ENCODE measurements at places on chromosomes 5 and 9.

- DNase-seq: no peak
Measured at GRCh38 chr9:38318759-38319495, 73.6 kb upstream of the ALDH1B1 start.

GRCh38 chr5:179804555-179804947 lies 2.1 kb downstream of the MGAT4B start:
- no peak for DNase-seq

- no peak for DNase-seq
Measured at GRCh38 chr9:132644251-132644650, 25.5 kb downstream of the DDX31 start.

GRCh38 chr9:124041817-124042116 lies 30.2 kb downstream of the LHX2 start:
- DNase-seq: no peak

DNA sequence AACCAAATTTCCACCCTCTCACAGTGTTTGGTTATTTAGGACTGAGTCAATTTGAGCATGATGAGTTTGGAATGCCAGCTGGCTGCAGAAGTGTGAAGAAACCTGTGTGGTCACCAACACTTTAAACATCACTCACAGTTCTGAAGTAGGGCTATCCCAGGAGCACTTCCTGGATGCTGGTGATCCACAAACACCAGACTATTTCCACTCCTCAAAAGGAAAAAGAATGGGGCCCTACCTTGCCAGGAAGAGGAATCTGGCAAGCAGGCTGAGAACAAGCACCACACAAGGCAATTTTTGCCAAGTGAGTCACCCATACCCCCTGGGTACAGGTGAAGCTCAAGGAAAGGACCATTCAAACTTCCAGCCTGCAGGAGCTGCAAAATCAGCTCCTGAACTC lies 294.2 kb upstream of the PTGER4 start:
- DNase-seq: no peak

- DNase-seq: no peak
Measured at GRCh38 chr9:80061940-80062339, 490.2 kb downstream of the TLE4 start.

DNA sequence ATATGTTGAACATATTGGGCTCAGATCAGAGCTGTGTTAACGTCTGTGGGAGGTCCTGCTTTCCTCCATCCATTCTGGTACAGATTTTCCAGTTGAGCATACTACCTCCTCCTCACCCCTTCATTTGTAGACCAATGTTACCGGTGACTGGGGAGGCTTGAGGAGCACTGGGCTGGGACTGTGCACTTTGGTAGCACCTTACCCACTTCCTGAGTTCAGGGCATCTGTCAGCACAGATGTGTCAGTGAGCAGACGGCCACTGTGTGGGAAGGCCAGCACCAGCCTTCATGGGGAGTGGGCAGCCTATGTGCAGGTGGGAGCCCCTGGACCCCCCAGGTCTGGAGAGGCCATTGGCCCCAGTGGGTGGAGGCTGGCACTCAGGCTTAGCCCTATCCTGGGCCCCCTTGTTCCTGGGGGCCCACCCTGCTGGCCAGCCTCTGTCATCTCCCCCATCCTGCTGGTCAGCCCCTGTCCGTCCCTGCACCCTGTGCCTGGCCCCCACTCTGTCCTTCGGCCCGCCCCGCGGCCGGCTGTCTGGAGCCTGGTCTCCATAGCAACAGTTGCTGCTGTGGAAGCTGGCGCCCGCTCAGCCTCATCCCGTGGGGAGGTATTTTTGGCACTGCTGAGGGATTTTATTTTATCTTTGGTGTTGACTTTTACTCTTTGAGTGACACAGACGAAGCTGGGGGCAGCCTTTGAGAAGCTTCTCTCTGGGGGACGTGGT lies 21.3 kb downstream of the WNK2 start:
- no peak for DNase-seq

- DNase-seq: no peak
Measured at GRCh38 chr5:143217065-143217803, 186.3 kb downstream of the NR3C1 start.

DNA sequence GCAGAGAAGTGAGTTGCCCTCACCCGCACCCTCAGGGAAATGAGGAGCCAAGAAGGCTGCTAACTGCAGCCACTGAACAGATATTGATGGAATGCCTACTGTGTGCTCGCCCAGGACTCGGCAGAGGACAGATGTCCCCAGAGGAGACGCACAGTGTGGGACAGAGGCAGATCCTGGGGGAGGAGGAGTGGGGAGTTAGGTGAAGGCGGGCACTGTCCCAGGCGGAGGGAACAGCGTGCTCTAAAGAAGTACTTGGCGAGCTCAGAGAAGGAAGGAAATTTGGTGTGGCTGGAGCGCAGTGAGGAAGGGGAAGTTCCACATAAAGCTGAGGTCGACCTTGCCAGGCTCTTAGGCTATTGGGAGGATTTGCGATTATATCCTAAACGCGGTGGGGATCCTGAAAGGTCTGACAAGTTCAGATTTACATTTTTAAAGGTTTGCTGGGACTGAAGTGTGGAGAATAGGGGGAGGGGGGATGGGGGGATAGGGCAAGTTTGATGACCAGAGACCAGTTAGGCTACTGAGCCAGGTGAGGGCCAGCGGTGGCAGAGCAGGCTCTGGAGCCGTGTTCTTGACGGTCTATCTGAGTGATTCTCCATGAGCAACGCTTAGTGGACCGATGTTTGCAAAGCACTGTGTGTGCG lies 23.6 kb upstream of the CERCAM start:
- no peak for DNase-seq

GRCh38 chr5:100905259-100905914 lies 2.3 kb upstream of the ST8SIA4 start:
- DNase-seq: no peak

DNA sequence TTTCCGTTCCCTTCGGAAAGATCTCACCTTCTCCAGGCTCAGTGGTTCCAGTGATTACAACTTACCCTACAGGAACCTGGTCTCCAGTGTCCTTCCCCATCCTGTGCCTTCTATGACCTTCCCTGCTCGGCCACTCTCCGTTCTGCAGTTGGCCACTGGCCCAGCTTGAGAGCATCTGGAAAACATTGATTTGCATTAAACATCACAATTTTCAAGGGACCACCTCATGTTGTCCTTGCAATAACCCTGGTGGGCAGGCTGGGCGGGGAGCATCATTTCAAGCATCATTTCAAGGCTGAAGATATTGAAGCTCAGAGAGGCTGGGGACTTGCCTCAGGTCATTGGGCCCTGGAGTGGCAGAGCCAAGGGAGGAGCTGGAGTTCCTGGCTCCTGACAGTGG lies 177.4 kb downstream of the SEC61B start:
- no peak for DNase-seq

DNA sequence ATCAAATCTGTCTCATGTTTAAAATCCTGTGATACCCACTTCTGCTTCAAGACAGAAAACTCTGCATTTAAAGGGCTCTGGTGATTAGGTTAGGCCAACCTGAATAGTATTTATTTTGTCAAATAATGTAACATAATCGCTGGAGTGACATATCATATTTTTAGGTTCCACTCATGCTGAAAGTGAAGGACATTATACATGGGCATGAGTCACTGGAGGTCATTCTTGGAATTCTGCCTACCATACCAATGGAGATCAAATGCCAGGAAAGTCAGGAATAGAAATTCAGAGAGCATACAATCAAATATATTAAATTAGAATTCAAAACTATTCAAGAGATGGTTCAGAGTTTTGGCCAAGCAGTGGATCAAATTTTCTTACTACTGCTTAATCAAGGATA lies 97.1 kb upstream of the PRSS3 start:
- no peak for DNase-seq

GRCh38 chr5:150542933-150543445 lies 35.1 kb downstream of the NDST1 start:
- DNase-seq: no peak

DNA sequence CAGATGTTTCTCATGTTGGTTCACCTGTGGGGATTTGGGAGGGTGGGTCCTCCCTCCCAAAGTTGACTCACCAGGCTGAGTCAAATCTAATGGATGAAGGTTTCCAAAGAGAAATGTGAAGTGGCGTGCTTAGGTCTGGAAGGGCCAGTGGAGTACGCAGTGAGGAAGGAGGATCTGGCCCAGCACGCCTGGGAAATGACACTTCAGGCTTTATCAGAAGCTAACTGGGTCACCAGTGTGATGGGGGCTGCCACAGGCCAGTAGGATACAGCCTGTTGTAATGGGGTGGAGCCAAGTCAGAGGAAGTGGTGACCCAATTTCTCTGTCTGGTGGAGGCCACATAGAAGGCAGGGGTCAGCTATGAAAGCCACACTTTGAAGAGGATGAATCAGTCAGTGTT lies 18.0 kb downstream of the POLR1E start:
- DNase-seq: no peak

DNA sequence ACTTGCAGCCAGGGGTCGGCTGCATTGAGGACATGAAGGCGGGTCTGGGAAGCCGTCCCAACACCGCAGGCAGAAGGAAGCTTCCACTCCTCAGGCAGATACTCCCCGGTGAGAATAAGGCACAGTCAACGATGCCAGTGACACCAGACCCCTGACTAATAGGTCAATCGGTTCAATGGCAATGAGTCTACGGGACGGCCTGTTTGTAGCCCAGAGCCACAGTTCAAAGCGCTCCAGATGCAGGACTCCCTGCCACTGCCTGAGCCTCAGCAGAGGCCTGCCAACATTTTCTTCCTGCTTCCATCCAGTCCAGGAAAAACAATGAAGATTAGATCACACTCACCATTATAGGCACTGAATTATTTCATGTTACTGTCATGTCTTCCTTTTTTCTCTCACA lies 84.5 kb upstream of the SIMC1 start:
- DNase-seq: no peak

- no peak for DNase-seq
Measured at GRCh38 chr9:14271093-14271673, 42.8 kb downstream of the NFIB start.

- DNase-seq: no peak
Measured at GRCh38 chr5:139243425-139243970, 45.3 kb upstream of the SIL1 start.

Measured in stimulated activated CD4-positive, alpha-beta T cell treated with anti-CD3 and anti-CD28 coated beads, Interleukin-1b, Interleukin-23, amount 100 ng/mL, for 1 hour (primary cell).